ENCODE measurements at places on chromosomes 3 and 15.

GRCh38 chr3:153410517-153410916 is 248.5 kb downstream of the RAP2B start:
- DNase-seq = no peak

GRCh38 chr3:140505876-140506275 is 172.0 kb upstream of the TRIM42 start:
- no peak for DNase-seq

DNA sequence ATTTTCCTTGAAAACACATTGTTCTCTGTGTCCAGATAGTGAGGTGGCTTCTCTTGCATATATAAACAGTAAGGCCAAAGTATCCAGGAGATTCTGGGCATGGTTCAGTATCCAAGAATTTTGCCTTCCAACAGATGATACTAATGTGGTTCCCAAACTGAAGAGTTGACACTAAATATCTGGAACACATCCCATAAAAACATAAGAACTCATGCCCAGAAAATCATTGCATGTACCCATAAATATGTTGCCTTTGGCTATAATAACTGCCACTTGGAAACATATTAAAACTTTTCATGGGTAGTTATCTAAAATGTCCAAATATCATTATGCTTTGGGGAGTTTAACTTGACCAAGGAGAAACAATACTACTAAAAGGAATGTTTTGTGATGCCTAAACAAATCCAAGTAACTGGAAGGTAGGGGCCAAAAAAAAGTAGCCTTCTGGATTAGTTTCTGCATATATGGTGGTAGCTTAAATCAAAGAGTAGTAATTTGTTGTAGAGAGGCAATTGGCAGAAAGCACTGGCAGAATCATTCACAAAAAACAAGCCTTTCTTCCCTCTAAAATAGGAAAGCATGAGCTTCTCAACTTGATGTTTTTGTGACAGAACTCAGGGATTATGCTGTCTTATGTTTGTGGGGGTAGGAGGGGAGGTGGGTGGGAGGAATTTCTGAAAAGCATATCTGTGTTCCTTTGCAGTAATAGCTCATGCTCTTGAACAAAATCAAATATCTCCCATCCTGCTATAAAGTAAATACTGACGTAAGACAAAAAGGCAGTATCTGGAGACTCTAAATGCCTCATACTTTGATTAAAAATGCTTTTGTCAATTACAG is 753.9 kb downstream of the TUSC7 start:
- DNase-seq = no peak

- DNase-seq = no peak
These were observed 457.4 kb downstream of the MAGI1 start for GRCh38 chr3:65581313-65581712.

DNA sequence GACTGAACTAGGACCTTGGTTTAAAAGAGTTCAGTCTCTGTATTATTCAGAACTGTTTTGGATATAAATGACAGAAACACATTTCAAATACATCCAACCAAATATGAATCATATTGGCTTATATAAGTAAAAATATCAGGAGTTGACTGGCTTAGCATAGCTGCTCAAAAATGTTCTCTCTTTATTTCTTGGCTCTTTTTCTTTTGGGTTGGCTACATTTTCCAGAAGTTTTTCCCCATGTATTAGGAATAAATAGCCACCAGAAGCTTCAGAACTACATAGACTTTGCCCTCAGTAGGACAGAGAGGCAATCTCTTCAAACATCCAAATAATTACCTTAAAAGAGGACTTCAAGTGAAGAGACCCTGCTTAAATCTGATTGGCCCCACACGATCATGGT is 32.7 kb downstream of the KCNMB2 start:
- no peak for DNase-seq

DNA sequence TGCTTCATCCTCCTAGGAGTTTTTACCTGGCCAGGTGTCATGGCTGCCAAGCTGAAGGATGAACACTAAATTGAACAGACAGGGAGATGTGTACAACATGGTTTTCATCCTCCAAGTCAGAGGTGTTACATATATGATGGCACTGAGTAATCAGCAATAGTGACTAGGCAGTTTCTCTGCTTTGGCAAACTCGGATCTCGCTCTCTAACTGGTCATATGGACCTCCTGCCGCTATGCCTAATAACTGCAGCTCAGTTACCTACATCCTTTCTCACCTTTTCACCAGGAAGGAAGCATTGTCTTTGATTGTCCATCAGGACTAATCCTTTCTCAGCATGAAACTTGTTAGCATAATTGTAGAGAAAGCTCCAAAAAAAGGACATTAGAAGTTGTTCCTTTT is 175.9 kb upstream of the PLSCR5 start:
- DNase-seq = no peak

DNA sequence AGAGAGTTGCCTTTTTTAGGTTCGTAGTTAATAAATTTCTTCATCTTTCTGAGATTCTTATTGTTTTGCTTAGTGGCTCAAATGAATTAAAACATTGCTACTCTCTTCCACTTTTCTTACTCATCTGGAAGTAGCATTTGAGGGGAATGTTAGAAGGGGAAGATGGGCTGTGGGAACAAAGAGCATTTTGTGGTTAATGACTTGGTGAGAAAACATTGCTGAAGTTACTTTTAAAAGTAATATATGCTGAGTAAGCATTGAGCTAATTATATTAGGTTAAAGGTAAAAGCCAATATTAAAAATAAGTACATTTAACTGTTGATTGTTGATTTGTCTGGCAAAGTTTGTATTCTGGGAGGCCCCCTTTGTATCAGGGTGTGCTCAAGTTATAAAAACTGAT is 5.7 kb downstream of the MORF4L1 start:
- DNase-seq = no peak

- DNase-seq = no peak
These were observed 55.6 kb downstream of the CYP11A1 start for GRCh38 chr15:74311734-74312444.

DNA sequence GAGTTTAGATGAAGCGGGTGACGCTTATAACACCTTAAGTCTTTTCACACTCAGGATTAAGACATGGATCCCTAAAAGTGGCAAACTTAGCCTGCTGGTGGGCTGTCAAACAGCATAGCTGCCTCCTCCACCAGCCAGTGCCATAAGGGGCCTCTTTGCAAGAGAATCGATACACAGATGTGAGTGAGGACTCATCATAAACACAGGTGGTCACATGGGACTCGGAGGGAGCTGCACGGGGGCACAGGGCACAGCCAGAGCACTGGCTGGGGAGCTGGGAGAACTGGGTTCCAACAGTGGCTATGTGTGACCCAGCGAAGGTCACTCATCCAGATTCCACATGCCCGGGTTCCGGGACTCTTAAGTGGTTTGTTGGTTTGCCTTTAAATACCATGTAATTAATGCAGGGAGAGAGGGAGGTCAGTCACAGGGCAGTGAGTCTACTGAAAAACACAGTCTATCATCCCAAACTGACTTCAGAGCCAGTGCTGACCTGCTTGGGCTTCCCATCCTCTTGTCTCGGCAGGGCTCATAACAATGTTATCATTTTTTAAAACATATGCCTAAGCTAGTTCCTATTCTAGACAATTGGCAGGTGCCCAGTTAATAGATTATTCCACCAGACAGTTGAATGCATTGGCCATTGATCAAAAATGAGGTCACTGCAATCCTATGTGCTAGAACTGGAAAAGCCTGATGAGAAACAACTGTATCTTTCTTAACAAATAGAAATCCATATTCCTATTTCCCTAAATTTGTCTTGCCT is 51.8 kb downstream of the SLC12A8 start:
- no peak for DNase-seq

DNA sequence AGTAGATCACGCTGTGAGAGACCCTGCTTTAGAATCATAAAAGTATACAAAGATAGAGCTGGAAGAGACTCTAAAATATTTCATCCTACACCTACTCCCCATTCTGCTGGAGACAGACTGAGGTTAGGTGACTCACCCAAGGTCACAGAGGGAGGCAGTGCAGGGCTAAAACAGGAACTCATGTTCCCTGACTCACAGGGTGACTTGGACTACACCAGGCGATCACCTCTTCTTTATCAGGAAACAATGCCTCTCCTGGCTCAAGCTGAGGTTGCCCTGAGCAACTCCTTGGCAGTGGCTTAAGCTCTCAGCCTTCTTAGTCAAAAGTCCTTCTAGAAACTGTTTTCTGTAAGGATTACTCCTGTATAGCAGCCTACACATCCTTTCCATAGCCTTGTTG is 26.4 kb upstream of the TNFAIP8L3 start:
- DNase-seq = peak; percentile 91

DNA sequence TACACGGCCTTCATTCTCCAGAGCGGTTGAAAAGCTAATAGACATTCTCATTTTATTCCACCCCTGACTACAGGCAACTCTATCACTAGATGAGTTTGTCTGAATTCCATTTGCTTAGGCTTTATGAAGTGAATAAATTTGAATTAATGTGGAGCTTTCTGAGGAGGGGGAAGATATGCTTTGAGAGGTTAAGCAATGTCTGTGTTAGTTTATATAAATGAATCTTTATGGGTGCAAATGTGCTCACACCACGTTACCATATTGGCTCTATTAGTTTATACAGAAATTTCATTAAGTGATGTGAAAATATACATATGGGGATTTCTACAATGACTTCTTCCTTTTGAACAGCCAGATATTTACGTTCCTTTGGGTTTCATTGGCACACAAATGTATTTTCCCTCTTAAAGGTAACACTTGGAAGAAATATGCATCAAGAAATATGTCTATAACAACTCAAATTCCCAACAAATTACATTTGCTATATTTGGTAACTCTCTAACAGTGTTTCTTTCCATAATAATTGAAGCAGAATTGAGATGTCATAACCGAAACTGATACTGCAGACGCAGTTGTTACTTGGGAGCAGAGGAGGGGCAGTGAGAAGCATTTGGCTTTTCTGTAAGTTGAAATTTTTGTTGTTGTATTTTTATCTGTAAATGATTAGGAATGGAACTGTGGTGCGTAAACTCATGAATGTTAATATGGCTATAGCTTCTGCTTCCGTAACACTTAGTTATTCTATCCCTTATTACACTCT is 359.4 kb downstream of the CACNA2D3 start:
- DNase-seq = no peak
